D721Med (cell line): ENCODE measurements at places on chromosomes 4 and X.

- DNase-seq = no peak
Observed at GRCh38 chr4:185550933-185551332, 15.6 kb upstream of the PDLIM3 start.

DNA sequence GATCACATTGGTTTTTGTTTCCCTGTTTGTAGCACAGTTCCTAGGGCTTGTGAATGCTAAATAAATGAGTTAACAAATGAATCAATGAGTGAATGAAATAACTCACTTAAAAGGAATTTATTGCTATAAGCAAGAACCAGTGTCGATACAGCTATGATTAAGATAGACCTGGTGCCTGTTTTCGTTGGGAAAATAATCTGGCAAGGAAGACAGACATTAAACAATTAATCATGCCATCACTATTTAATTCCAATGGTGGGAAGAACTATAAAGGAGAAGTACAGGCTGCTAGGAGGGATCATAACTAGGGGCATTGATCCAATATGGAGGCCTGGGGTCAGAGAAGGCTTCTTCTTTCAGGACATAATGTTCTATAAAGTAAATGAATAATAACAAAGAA is 4.5 kb upstream of the CBR4 start:
- DNase-seq = no peak

DNA sequence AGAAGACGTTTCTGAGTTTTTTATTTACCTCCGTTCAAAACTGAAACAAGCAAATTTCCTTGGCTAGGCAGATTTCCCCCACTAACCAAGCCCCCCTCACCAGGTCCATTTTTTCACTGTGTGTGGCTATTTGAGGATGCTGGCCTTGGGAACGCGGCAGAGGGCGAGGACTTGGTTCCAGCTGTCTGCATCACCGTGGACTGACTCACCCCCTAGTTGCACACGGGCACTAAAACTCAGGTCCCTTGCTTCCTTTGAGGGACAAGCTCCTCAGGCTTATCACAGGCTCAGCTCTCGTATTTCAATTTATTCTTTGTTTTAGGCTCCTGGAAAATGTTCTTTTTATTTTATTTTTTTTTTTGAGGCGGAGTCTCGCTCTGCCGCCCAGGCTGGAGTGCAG is 8.4 kb upstream of the MTNR1A start:
- DNase-seq = no peak

DNA sequence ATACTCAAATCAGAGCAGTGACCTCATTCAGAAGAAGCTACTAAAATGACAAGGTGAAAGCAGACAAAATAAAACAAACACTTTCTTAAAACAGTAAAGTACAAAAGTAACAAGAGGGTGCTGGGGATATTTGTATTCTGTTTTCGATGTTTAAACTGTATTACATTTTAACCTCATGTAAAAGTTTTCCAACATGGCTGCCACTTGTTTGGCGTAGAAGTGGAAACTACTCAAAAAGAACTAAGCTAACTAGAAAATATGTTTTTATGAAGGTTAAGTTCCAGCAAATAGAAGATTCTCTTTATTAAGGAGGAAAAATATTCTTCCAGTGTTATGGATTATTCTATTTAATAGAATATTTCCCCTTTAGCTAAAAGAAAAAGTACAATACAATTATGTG is 155.0 kb downstream of the FBXW7 start:
- DNase-seq = no peak

DNA sequence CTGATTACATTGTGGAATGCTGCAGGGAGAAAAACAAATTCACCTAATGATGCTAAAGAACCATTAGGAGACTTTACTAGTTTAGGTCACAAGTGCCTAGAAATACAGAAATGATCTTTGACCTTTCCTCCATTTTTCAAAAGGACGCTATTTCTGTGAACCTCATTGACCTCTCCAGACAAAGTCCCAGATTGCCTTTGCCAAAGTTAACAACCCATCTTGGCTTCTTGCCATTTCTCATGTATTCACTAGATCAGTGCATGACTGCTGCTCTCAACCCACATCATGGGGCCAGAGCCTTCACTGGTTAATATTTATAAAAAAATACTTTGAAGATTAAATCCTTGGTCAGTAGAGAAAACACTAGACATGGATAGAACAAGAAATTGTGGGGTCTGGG is 19.9 kb upstream of the AR start:
- no peak for DNase-seq

DNA sequence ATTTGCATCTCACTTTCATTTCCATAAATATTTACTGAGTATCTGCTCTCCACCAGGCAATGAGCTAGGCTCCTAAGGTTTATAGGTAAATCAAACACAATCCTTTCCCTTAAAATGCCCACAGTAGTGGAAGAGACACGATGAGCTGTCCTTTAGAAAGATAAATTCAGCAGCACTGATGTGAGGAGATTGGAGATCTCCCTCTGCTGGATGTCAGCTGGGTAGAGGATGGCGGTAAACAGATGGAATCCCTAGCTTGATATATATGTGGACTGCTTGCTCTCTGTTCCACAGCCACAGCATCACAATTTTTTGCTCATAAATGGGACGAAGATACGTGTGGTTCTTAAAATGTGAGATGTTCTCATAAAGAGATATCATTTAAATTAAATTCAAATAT is 216.4 kb upstream of the RASGEF1B start:
- no peak for DNase-seq
